Effector CD4-positive, alpha-beta T cell (primary cell): ENCODE measurements at places on chromosomes 6 and 20.

DNA sequence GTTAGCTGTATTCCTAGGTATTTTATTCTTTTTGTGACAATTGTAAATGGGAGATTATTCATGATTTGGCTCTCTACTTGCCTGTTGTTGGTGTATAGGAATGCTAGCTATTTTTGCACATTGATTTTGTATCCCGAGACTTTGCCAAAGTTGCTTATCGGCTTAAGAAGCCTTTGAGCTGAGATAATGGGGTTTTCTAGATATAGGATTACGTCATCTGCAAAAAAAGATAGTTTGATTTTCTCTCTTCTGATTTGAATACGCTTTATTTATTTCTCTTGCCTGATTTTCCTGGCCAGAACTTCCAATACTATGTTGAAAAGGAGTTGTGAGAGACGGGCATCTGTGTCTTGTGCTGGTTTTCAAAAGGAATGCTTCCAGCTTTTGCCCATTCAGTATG lies 163.2 kb upstream of the UST start:
- no peak for DNase-seq

GRCh38 chr6:151445482-151445881 lies 6.4 kb downstream of the RMND1 start:
- DNase-seq = no peak

- DNase-seq = no peak
Measured at GRCh38 chr6:119758385-119758784, 408.8 kb upstream of the MAN1A1 start.

DNA sequence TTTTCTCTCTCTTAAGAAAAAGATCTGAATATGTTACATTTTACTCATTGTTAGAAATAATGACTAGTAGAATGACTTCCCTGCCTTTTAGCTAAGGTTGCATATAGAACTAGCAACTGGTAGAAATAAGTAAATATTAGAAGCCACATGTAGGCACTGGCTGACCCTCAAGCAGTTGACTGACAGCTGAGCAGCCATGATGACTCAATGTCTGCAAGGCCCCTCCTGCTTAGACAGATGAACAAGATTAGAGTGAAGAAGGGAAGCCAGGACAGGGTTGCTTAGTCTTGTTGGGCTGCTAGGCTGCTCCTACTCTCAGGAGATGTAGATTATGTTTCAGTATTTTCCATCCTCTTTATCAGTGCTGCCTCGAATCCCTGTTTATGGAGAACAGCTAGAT lies 6.5 kb downstream of the MEP1A start:
- DNase-seq = no peak

DNA sequence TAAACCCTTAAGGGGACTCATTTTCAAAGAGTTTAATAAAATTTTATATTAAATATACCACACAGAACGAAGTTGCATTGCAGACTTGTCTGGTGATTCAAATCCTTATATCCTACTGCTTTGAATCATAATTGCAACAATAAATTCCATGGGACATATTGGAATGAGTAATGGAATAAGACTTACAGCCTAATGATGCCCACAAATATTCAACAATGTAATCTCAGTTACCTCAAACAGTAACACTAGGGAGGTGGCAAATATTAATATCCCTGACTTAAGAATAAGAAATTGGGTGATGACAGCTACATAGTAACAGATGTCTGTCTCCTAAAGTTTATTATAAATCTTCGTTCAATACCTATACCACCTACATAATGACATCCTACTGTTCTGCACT lies 52.6 kb downstream of the BMP5 start:
- no peak for DNase-seq

GRCh38 chr20:38473367-38473795 lies 738 bp downstream of the RALGAPB start:
- DNase-seq = no peak

GRCh38 chr6:168589275-168589674 lies 148.3 kb downstream of the SMOC2 start:
- DNase-seq = no peak
